ENCODE measurements at places on chromosomes 3 and 15. TPM values are rescaled to one million over a fixed set of nuclear protein-coding genes. Genes with fewer than 3 reads are reported as not detected.
A peak's percentile ranks its signal among the peaks of the same experiment; 100 is the strongest.

GRCh38 chr15:71888797-71889196 is 78.4 kb downstream of the NR2E3 start:
- DNase-seq: no peak

DNA sequence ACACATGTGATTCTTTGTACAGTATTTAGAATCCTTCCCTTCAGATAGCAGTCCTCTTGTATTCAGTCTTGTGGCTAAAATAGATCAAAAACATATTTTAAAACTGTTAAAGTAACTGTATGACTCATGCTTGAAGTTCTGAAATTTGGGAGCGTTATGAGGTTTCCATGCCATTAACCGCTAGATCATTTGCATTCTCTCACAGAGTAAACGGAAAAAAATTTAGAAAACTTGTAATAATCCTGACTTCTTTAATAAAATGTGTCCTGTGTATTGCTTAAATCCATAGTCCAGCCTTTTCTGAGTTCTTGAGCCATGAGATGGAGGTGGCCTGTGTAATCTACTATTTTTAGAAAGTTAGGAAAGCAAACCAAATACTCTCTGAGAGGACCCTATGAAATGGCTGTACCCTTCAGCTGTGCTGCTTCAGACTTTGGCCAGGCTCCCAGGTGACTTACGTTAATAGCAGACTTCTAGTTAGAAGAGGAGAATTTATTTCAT is 33.8 kb downstream of the MBNL1 start:
- DNase-seq: no peak

GRCh38 chr3:21256932-21257331 is 494.1 kb downstream of the ZNF385D start:
- no peak for DNase-seq

GRCh38 chr3:72154391-72155335 is 369.7 kb upstream of the PROK2 start:
- no peak for DNase-seq

GRCh38 chr3:95460274-95460673 is 1354.1 kb upstream of the EPHA6 start:
- no peak for DNase-seq

DNA sequence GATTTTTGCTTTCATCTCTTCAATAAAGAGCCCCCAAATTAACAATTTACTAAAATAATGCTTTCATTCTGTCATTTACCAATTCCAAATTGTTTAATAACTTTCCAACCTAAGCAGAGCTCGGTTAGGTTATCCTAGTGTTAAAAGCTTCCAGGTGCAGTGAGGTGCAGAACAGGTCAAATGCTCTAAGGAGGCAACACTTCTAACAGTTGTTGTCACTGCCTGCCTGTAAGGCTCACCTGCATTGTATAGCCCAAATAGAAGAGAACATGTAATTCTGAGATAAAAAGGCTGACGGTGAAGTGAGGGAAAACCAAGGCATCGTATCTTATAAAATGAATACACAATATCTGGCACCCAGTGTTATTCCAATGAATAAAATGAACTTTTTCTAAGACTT is 9.1 kb downstream of the ZNF280D start:
- no peak for DNase-seq

Gene SNURF
- total RNA-seq: 5.8 TPM

Gene COL6A6
- total RNA-seq: 1.6 TPM

Gene SCAP
- 54.7 TPM for total RNA-seq

Gene PGBD4
- total RNA-seq: 1.3 TPM

Gene GOLGA8Q
- total RNA-seq: 4.3 TPM

GRCh38 chr3:65398953-65399352 is 639.8 kb downstream of the MAGI1 start:
- no peak for DNase-seq

Gene PAQR9
- total RNA-seq: not detected

GRCh38 chr3:133987136-133987535 is 42.6 kb downstream of the SLCO2A1 start:
- DNase-seq: no peak

- DNase-seq: no peak
Measured at GRCh38 chr3:75334299-75334698, 329.8 kb upstream of the FRG2C start.

DNA sequence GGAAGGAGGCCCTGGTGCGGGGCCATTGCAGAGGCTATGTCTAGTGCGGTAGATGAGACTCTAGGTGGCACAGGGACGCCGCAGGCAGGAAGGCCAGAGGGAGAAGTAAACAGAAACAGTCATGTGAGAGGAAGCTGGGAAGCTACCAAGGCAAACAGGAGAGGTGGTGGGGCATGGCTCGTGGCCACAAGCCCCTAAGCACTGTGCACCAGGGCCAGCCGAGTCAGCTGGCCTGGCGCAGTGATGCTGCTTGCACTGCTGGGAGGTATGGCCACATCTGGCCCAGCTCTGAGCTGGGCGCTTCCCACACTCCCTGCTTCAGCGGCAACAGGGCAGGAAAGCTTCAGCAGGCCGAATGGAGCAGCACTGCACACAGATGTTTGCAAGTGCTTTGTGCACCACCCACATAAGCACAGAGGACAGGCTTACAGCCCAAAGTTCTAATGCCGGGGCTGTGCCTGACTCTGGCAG is 76.6 kb downstream of the SRGAP3 start:
- DNase-seq: no peak

- DNase-seq: no peak
Measured at GRCh38 chr3:172106989-172107388, 67.6 kb downstream of the FNDC3B start.

Gene ARPP21
- not detected for total RNA-seq

GRCh38 chr3:61632568-61633175 is 71.3 kb downstream of the PTPRG start:
- DNase-seq: no peak

DNA sequence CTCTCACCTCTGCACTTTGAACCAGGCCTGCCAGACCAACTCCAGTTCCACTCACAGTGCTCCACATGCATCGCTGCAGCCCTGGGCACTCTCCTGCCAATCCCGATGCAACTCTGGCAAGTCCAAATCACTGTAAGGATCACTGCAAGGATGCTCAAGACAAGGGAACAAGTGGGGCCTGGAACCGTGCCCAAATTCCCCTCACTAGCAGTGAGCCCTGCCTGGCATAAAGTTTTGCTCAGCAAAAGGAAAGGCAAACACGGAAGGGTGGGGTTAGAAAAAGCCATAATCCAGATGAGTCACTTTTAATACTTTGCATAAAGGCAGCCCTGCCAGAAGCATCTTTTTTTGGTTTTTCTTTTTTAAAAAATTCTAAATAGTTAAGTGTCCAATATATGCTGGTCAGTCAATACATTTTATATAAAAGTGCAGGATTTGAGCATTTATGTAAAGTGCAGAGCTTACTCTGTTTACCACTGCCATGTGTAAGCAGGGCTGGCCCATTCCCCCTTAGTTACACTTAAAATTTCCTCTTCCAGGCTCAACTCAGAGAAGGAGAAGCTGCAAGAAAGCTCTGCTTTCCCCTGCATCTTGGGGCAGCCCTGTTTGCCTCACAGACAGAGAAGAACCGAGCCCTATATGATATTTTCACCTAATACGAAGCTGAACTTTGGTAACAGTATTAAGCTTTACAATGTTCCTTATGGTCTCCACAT is 102.2 kb downstream of the CD47 start:
- DNase-seq: no peak

- no peak for DNase-seq
Measured at GRCh38 chr3:21533002-21533401, 218.0 kb downstream of the ZNF385D start.

Gene ST8SIA2
- 0.66 TPM for total RNA-seq

GRCh38 chr3:195914648-195915473 is 6.5 kb upstream of the TNK2 start:
- peak; percentile 96 for DNase-seq

DNA sequence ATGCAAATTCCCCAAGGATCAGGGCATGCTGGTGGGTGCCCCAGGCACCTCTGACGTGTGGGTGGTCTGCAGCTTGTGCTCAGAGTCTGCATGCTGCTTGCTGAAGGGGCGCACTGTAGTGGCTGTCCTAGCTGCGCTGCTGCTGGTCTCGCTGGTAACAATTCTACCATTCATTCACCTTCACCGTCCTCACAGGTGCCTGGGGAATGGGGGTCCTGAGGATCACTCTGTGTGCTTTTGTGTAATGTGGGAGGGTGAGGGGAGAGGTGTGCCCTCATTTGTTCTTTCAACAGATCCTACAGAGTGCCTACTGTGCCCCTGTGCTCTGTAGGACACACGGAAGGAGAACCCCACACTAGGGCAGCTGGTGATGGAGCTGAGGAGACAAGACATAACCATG is 2.1 kb upstream of the ITGA11 start:
- no peak for DNase-seq

Gene TSPAN3
- total RNA-seq: 398 TPM

DNA sequence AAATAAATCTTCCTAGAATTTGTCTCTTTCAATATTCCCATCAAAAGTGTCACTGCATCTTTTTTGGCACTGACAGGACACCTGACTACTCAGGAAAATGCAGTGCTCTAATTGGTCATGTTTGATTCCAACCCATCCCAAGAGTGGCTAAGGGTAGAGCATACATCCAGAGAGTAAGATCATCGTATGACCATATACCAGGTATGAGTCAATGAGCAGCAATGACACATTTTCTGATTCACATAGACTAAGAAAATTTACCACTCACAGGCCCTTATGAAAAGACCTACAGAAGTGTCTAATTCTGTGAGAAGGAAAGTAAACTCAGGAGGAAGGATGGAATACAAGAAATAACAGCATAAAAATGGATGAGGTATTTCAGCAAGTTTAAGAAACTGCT is 434.2 kb downstream of the ZIC1 start:
- DNase-seq: no peak

GRCh38 chr15:49155834-49156627 is 632 bp upstream of the COPS2 start:
- no peak for DNase-seq

Gene TM6SF1
- 6.4 TPM for total RNA-seq

DNA sequence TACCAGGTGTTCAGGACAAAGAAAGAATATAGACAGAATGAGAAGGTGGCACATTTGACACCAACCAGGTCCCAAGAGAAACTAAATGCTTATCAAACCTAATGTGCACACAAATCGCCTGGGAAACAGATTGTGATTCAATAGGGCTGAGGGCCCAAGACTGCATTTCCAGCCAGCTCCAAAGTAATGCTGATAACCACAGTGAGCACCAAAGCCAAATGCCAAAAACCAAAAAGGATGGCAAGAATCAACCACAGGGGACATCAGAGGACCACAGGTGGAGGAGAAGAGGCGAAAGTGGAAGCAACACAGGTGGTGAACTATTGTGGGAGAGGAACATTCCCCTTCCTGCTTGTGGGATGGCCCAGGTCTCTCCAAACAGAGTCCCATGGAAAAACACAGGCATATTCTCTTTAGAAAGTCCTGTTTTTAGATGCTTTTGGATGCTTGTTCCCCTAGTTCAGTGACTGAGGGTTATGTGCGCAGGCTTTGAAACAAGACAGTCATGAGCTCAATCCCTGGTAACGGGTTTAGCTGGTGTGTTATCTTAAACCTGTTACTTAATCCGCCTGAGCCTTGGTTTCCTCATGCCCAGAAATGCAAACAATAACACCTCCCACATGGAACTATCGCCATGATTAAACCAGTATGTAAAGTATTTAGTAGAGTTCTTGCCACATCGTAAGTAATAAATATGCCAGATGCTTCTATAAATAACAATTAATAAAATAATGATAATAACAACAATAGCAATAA is 241.7 kb downstream of the ATP8B4 start:
- no peak for DNase-seq

Gene CYP11A1
- total RNA-seq: 4.6 TPM

GRCh38 chr3:152350139-152350538 is 81.4 kb downstream of the MBNL1 start:
- DNase-seq: no peak

DNA sequence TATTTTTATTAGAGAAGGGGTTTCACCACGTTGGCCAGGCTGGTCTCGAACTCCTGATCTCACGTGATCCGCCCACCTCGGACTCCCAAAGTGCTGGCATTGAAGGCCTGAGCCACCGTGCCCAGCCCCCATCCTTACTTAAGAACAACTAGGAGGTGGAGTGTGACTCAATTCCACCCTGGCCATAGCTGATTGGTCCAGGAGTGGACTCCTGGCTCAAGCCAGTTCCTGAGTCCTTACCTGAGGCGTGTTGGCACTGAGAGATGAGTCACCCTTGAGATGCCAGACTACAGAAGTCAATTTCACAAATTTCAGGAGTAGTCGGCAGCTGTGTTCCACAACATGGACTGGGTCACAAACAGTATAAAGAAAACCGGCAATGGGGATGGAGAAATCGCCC is 124.2 kb downstream of the SHQ1 start:
- DNase-seq: peak; percentile 75

DNA sequence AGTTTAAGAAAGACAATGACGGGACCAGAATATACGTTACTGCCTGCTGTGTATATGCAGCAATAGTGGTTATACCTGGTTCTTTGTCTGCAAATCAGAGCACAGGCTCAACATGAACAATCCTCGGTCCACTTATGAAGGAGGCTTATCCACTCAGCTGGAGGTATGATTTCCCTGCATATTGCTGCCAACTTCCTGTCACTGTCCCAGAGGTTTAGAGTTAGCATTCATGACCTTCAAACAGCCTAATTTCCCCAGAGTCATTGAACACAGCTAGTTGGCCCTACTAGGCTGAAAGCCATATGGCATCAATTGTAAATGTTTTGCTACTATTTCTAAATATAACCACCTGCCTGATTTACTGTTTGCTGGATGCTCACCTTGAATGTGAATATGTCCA is 224.9 kb upstream of the ZNF717 start:
- DNase-seq: no peak

GRCh38 chr15:39583596-39584265 is 2.9 kb downstream of the THBS1 start:
- no peak for DNase-seq

DNA sequence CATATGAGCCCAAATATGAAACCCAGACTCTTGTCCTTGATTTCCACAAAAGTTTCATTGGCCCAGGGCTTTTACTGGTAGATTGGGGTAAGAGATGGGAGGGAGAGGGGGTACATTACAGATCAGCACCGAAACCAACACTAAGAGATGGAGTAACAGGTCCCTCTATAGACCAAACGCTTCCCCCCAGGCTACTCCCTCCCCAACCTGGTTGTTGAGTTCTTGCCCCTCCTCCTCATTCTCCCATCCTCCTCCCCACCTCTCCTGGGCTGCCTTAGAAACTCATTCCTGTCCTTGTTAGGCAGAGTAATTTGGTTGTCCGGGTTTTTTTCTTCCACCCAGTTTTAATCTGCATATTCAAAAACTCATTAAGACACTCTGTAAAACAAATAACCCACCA is 74.1 kb downstream of the MESD start:
- DNase-seq: no peak

DNA sequence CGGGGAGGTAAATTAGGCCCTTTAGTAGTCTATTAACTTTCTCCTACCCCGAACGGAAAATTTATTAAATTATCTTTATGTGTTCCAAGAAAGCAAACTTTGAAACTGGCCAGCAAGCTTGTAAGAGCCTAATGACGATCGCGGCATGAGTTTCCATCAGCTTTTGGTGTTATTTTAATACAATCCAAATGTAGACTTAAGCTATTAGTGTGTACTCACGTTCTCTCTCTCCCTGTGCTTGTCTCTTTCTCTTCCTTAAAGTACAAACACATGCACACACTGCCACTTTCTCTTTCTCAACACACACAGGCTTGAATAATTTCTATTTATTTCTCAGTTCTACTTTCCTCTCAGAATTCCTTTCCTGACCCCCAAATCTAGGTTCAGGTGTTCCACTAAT is 108.8 kb upstream of the MME start:
- DNase-seq: no peak

- no peak for DNase-seq
Measured at GRCh38 chr3:49619649-49620048, 54.5 kb upstream of the APEH start.
